ENCODE measurements at places on chromosomes 2 and 18.

DNA sequence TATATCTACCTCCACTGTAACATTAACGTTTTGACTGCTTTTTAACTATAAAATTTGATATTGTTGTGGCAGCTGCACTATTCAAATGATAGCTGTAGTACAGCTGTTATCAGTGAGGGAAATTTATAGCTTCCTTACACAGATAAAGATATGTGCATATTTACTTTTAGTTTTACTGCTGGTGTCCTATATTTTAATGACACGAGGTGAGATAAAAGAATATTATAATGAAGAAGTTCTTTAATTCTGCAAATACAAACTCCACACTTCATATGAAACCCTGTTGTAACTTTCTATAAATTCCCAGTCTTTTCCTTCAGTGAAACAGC is 427.8 kb upstream of the ZEB2 start:
- DNase-seq: no peak

- DNase-seq: no peak
Measured at GRCh38 chr2:100869120-100869519, 49.2 kb downstream of the NPAS2 start.

GRCh38 chr2:236647621-236648020 is 78.0 kb downstream of the ACKR3 start:
- no peak for DNase-seq

DNA sequence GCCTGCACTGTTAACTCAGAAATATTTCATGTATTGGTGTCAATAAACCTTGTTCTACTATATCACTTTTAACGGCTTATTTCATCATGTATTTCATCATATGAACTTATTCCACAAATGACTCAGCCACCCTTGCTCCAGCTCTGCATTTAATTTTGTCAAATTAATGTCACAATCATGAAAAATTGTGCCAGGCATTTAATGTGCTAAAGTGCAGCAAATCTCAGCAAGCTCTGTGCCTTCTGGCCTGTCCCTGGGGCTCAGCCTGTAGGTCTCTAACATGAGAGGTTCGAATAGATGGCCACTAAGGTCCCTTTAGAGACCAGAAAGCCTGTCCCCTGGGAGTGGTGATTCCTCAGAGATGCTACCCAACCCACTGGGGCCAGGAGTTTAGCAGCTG is 28.6 kb downstream of the BOD1L2 start:
- no peak for DNase-seq

GRCh38 chr18:62071071-62071470 is 115.8 kb downstream of the PIGN start:
- no peak for DNase-seq
